ENCODE measurements at places on chromosomes 16 and 17. TPM values are rescaled to one million over a fixed set of nuclear protein-coding genes. Genes with fewer than 3 reads are reported as not detected.
A peak's percentile ranks its signal among the peaks of the same experiment; 100 is the strongest.

GRCh38 chr16:85514598-85515318 lies 98.4 kb upstream of the GSE1 start:
- DNase-seq: no peak

- DNase-seq: no peak
These were observed at the start of gene NPW for GRCh38 chr16:2019518-2019920. NPW (plus strand) TSS chr16:2019785.

GRCh38 chr17:70702683-70703255 lies 533.4 kb downstream of the KCNJ2 start:
- no peak for DNase-seq

- no peak for DNase-seq
These were observed 26.0 kb upstream of the CIBAR2 start for GRCh38 chr16:85138073-85138824.

- peak; percentile 32 for DNase-seq
These were observed 1.1 kb downstream of the IL21R start for GRCh38 chr16:27402964-27403600.

The RGS9 gene
- total RNA-seq: 0.49 TPM

The CD19 gene
- 6.9 TPM for total RNA-seq
